NCI-H446 (cell line): ENCODE measurements at places on chromosomes 6 and 20.

- peak; percentile 39 for DNase-seq
These were observed 4.8 kb upstream of the TUBB2B start for GRCh38 chr6:3232017-3232945.

GRCh38 chr20:56445540-56445939 lies 22.9 kb upstream of the RTF2 start:
- no peak for DNase-seq

DNA sequence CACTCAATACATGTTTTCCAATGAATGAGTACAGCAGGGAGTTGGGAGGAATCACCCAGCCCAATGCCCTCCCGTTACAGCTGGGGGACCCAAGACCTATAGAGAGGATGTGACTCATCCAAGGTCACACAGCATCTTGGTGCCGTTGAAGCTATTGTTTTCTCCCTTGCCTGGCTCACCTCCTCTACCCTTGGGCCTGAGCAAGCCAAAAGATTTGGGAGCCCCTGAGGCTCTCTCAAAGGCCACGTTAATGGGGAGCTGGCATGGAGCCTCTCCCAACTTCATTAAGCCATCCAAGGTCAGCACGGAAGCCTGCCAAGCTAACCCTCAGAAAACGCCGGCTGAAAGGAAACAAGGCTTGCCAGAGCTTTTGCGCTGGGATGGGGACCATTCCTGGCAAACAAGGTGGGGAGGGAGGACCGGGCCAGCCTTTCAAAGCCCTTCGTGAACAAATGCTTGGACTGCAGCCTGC lies 30.4 kb downstream of the KCNB1 start:
- DNase-seq, result peak; percentile 42

GRCh38 chr6:120622127-120622631 lies 712.1 kb downstream of the TBC1D32 start:
- no peak for DNase-seq

DNA sequence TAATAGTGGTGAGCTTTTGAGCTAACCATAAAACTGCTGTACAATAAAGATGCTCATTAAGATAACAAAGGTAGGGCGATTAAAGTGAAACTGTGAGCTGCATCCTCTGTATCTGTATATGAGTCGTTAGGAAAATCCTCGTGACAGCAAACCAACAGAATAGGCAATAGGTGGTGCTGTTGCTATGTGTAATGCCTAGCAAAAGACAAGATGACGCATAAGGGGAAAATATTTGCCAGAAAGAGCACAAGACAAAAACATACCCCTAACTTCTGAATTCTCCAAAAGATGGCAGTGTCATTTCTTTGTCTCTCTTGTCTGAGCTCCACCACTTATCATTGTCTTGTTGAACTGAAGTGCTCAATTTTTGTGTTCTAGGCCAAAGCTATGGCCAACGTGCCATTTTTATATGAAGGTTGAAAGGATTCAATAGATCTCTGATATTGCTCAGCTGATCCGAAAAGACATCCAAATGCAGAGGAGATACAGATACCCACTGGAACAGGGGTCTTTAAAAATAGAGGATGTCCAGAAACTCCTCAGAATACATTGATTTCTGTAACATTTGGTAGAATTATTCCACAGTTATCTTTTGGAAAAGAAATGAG lies 56.3 kb upstream of the ANKEF1 start:
- DNase-seq, result peak; percentile 89

DNA sequence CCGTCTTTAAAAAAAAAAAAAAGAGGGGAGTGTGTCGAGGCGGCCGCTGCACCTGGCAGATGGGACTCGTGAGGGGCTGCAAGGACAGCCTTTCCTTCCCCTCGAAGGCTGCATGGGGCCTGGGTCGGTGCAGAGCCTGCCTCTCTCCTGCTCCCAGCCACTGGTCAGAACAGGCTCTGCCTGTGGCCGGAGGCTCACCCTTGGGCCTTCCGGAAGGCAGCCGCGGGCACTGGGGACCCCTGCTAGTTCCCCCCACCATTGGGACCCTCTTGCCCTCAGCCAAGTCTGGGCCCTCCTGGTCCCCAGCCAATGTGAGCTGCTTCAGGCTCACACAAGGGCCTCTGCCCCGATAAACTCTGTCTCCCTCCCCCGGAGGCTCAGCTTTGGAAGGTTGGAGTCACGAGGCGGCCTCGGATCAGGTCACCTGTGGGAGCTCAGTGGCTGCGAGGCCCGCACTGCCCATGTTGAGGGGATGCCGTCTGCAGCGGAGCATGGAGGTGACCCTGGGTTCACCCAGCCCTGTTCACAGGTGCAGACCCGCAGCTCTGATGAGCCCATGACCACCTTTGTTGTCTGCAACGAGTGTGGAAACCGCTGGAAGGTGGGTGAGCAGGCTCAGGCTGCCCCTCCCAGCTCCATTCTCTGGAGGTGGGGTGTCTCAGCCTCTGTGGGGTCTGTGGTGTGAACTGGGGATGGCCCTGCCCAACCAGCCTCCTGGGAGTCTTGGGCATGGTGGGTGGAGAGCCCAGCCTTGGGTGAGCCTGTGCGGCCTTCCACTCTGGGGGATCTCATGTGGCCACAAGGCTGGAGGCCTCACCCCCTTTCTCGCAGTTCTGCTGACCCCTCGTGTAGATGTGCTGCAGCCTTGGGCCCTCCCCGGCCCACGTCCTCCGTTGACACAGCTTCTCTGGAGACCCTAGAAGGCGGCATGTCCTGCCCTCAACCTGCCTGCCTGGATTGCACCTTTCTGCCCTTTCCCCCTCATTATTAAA lies 7.7 kb downstream of the RGS19 start:
- no peak for DNase-seq

GRCh38 chr6:109612268-109612667 lies 78.7 kb downstream of the AK9 start:
- DNase-seq, result no peak

- DNase-seq, result no peak
These were observed 300.9 kb downstream of the LAMA2 start for GRCh38 chr6:129183681-129184301.

DNA sequence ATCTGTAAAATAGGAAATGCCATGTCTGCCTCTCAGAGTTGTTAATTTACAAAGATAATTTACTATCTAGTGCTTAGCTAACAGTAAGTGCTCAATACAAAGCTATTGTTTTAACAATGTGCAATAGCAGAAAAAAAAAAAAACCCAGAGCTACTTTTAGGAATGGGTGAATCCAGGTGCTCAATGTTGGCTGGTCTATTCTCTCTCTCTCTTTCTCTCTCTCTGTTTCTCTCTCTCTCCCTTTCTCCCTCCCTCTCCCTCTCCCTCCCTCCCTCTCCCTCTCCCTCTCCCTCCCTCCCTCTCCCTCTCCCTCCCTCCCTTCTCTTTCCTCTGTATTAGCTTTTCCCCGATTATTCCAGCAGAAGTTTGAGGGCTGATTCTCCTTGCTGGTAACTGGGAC lies 14.0 kb downstream of the PDRG1 start:
- DNase-seq, result no peak

DNA sequence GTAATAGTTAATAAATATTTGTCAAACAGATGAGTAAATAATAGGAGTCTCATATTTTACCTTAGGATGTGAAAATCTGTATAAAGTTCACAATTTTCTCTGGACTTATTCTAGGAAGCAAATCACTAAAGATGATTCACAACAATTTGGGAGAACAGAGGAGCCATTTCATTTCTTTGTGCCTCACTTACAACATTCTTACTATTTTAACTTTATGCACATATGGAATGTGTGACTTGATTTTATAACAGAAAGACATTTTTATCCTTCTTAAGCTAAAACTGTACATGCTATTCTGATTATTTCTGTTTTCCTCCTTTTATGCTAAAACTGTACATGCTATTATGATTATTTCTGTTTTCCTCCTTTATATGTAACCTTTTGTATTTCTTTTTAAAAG lies 83.3 kb downstream of the FUT9 start:
- DNase-seq, result no peak
